Fibroblast of the conjunctiva (primary cell): ENCODE measurements at places on chromosomes 3 and 15.
A peak's percentile ranks its signal among the peaks of the same experiment; 100 is the strongest.

DNA sequence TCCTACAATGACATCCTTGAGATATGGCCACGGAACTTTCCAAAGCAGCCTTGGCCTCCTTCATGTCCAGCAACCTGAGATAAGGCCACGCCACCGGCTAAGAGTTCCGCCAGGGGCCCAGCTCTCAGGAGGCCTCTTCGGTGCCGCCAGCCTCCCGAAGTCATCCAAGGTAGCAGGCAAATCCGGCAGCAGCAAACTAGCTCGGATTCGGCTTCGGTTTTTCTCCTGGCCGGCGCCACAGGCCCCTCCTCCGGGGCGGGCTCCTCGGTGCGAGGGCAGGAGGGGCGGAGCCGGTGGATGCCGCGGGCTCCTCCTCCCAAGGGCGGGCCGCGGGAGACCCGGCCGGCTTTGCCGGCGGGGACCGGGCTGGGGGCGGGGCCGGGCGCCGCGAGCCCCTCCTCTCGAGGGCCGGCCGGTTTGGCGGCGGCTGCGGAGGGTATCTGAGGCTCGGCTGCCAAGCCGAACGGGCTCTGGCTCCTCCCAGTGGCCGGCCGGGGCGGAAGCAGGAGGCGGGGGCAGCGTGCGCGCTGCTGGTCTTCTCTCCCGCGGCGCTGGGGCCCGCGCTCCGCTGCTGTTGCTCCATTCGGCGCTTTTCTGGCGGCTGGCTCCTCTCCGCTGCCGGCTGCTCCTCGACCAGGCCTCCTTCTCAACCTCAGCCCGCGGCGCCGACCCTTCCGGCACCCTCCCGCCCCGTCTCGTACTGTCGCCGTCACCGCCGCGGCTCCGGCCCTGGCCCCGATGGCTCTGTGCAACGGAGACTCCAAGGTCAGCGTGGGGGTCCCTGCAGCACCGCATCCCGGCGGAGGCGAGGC, at the start of gene GMPS:
Gene GMPS, plus strand, starts transcription at position 518 of the 812 bp plus-strand sequence. Its CDS starts 221 bp downstream, at position 739.
- peak; percentile 85 for DNase-seq

GRCh38 chr3:177361081-177361938, 164.0 kb upstream of the TBL1XR1 start:
- DNase-seq = no peak

DNA sequence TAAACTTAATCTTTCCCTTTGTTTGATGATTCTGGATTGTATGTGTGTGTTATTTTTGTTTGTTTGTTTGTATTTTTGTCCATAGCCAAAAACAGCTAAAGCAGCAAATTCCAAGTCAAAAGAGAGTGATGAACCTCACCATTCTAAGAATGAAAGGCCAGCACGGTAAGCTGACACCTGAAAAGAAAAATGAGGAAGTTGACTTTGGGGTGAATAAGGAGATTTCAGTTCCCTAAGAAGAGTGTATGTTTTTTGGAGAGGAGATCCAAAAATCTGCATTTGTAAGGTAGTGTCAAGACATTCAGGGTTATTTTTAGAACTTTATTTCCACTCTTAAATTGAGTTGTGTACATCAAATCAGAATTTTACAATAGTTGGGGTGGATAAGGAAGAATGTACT, 52.3 kb upstream of the UTS2B start:
- no peak for DNase-seq

GRCh38 chr15:72486144-72486543, 12.0 kb downstream of the ARIH1 start:
- DNase-seq = no peak

- no peak for DNase-seq
These were observed 18.3 kb downstream of the B4GALT4 start for GRCh38 chr3:119222391-119222790.

DNA sequence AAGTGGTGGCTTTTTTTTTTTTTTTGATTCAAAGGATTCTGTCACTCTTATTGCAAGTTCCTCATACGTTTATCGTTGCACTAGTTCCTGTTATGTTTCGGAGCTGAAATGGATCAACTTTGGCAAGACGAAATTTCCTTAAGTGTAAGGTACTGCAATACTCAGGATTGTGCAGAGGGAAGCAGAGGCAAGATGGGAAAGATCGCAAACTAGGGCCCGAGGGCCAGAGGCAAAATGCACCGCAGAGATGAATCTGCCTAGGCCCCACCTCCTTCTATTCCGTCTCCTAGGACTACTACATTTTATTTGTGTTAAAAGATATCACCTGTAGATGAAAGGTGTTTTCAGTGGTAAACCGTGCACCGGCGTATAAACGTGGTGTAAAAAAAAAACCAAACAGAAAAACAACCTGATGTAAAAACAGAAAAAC, 331 bp downstream of the RNU6-1 start:
- DNase-seq = no peak

DNA sequence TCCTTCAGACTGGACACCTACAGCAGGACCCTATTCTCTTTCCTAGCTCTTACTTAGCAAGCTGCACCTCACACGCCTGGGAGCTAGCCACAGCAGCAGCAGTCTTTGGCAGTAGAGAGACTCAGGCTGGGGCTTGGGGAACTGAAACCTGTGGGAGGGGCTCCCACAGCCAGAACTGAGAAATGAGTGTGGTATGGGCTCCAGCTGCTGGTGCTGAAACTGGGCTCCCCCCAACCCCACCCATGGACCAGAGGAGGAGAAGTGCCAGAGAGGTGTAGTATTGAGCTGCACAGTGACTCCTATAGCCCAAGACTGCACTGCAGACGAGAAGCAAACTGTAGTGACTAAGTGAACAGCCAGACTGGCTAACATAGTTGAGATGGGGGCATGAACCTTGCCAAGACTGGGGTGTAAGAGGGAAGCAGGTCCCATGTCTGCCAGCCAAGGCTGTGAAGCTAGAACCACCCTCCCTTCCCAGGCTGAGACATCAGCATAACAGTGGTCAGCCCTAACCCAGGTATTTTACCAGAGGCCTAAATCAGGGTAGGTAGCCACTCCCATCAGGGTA, 62.5 kb downstream of the MYO5A start:
- DNase-seq = no peak

GRCh38 chr3:193841581-193841980, 248.6 kb downstream of the OPA1 start:
- DNase-seq = no peak
